ENCODE measurements at places on chromosomes 1 and 21.

DNA sequence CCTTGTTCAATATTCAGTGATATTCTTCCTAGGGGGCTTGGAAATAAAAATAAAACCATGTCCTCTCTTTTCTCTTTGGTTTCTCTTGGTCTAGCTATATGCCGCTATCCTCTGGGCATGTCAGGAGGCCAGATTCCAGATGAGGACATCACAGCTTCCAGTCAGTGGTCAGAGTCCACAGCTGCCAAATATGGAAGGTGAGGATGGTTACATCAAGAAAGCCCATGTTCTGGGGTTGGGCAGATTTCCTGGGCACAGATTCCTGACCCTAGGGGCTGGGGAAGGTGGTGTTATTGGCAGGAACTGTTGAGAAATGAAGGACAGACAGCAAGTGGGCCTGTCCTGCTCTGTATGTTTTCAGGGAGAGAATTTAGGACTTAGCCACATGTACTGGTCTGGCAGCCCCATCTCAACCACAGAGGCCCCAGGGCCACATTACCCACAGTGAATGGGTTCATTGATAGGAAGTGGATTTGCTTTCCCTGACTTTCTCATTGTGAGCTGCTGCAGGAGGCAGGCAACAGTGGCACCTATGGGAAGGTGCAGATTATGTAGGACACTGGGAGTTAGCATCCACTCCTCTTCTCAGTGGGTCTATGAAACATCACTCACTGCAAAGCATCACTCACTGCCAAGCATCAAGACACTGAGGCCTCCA lies 37.4 kb upstream of the HSD17B7 start:
- no peak for DNase-seq

GRCh38 chr1:77906019-77906545 lies 17.7 kb downstream of the NEXN start:
- no peak for DNase-seq

- no peak for DNase-seq
Observed at GRCh38 chr1:30761381-30762151, 4.0 kb upstream of the LAPTM5 start.

GRCh38 chr21:42830456-42831455 lies 48.6 kb downstream of the WDR4 start:
- no peak for DNase-seq

GRCh38 chr1:170617591-170618330 lies 46.2 kb upstream of the PRRX1 start:
- DNase-seq: no peak

Measured in umbilical cord (tissue), 2 donors.